Mesothelial cell of epicardium (in vitro differentiated cells): ENCODE measurements at places on chromosomes 12 and 14.
A peak's percentile ranks its signal among the peaks of the same experiment; 100 is the strongest.

- H3K36me3 ChIP-seq: peaks cover 22% of the 10 kb centered on the region
- H3K27ac ChIP-seq: peak overlapping the region; percentile 89
- peak; percentile 73 for DNase-seq
- H3K4me1 ChIP-seq: peaks cover 59% of the 10 kb centered on the region
These were observed 804 bp downstream of the GAPDH start for GRCh38 chr12:6534945-6535696.

DNA sequence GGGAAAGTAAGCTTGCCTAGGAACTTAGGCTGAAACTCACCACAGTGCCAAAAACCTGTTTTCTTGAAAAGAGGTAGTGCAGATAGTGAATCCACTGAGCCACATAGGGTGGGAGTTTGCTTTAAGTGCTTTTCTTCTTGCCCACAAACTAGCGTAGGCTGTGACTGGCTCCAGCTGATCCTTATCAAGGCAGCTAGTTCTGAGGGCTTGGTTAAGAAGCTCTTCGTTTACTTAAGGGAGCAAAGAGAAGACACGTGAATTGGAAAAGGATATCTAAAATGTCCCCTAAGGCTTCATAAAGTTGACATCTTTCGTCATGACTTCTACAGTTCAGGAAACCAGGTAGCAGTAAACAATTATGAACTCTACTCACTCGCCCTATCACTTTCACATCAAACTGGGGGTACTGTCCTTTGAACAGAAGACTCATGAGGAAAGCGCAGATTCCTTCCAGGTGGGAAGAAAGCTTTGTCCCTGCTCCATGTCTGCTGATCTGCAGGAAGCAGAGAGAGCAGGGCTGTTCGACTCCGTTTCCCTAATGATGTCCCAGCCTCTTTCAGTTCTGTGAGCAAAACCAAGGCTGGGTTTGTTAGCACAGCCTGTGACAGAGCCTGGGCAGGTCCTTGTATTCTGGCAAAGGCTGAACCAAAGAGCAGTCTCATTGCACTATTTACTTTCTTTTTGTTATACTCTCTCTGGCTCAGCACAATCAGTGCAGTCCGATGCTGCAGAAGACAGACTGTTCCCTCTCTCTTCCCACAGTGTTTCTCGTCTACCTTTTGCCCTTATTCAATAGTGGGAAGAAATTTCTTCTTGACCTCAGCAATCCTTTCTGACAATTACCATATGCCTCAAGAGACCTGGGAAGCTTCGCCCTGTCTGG lies 93.5 kb upstream of the ETV6 start:
- H3K27me3 ChIP-seq: no peaks in the 10 kb centered on the region
- peak overlapping the region; percentile 62 for H3K27ac ChIP-seq
- no peak for DNase-seq
- peaks cover 15% of the 10 kb centered on the region for H3K4me1 ChIP-seq

DNA sequence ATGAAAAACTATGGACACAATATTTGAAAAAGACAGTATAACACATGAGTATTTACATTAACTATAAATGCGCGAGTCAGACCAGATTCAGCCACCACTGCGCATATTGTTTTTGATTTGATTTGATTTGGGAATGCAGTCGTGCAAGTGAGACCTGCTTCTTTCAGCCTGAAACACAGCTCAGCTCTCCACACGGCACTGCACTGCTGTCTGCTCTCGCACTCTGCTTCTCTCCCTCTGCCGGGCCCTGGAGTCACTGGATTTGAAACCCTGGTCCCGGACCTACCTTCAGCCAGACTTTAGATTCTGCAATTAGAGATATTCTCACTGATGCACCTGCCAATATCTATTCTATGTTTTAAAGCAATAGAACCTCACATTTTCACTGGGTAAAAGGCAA lies 143.9 kb upstream of the TMEM132C start:
- no peak for DNase-seq
- H3K4me1 ChIP-seq: no peaks in the 10 kb centered on the region
- no peak overlapping the region for H3K4me3 ChIP-seq
- H3K27me3 ChIP-seq: no peaks in the 10 kb centered on the region

DNA sequence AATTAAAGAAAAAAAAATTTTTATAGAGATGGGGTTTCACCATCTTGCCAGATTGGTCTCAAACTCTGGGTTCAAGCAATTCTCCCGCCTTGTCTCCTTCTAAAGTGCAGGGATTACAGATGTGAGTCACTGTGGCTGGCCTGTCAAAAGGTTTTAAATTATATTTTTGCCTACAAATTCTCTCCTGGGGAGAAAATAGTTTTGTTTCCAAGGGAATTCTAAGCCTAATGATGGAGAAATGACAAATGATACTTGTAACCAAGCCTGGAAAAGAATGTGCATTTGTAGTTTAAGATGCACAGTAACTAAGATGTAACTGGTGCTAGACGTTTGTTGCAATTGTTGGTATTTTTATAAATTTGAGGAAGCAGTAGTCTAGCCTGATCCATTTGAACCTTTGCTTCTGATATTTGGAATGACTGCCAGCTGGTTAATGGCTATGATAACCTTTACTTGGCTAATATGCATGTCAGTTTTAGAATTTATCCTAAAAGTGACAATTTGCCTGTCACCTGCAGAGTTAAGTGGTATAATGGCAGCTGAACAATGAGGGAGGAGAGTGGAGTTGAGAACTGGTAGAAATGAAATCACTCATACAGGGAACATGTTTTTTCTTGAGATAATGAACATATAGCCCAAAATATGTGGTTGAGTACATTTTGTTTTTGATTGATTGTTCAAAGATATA lies 148.0 kb downstream of the FUT8 start:
- H3K27me3 ChIP-seq: no peaks in the 10 kb centered on the region
- H3K4me3 ChIP-seq: no peak overlapping the region
- H3K4me1 ChIP-seq: peaks cover 4% of the 10 kb centered on the region
- peaks cover 18% of the 10 kb centered on the region for H3K36me3 ChIP-seq

DNA sequence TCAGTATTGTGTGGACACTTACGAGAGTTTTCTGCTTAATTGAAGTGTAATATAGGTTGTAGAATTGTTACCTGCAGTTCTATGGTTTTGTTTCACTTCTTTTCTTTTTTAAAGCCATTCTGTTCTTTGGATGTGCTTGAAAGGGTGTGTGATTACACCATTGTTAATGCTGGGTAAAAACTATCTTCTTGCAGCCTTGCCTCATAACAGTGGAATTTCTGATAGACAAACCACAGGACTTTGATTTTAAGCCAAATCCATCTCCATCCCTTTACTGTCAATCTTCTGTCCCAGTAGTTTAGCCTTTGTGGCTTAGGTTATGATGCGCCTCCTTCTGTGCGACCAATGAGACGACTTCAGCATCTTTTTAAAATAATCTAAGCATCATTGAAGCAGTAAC lies 182.3 kb downstream of the PELI2 start:
- no peaks in the 10 kb centered on the region for H3K4me1 ChIP-seq
- peaks cover 3% of the 10 kb centered on the region for H3K36me3 ChIP-seq
- no peak overlapping the region for H3K27ac ChIP-seq
- no peaks in the 10 kb centered on the region for H3K27me3 ChIP-seq
